ENCODE measurements at places on chromosomes 1 and 21.

DNA sequence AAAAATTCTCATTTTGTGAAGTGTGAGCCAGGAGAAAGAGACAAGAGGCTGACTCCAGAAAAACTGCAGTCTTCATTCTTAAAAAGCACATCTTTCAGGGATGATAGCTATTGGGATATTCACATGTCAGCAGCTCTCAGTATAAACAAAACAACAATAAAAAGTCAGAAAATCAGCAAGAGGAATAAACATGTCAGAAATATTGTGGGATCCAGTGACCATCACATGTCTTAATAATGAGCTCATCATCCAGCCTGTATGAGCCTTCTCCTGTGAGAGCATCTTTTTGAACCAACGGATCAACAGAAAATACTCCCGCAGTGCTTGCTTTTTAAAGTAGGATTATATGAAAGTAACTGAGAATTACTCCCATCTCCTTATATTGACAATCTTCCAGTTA lies 241.6 kb downstream of the SMYD3 start:
- peak; percentile 33 for DNase-seq

GRCh38 chr1:18572022-18572880 lies 58.4 kb upstream of the PAX7 start:
- DNase-seq, result no peak

DNA sequence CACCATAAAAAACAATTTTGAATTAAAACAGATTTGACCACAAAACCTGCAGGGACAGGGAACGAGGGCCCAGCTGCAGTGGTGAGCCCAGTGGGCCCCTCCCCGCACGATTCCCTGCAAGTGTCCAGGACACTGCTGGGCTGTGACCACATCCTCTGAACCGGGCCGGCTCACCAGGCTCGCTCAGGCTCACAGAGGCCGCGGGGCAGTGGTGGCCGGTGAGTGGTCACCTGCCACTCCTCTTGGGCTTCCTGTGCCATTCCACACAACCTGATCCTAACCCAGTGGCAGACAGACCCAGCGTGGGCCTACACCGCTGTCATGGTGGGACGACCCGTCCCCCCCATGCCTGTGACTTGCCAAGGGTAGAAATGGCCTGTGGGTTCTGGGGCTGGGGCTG lies 36.5 kb upstream of the RIPK4 start:
- DNase-seq, result no peak

DNA sequence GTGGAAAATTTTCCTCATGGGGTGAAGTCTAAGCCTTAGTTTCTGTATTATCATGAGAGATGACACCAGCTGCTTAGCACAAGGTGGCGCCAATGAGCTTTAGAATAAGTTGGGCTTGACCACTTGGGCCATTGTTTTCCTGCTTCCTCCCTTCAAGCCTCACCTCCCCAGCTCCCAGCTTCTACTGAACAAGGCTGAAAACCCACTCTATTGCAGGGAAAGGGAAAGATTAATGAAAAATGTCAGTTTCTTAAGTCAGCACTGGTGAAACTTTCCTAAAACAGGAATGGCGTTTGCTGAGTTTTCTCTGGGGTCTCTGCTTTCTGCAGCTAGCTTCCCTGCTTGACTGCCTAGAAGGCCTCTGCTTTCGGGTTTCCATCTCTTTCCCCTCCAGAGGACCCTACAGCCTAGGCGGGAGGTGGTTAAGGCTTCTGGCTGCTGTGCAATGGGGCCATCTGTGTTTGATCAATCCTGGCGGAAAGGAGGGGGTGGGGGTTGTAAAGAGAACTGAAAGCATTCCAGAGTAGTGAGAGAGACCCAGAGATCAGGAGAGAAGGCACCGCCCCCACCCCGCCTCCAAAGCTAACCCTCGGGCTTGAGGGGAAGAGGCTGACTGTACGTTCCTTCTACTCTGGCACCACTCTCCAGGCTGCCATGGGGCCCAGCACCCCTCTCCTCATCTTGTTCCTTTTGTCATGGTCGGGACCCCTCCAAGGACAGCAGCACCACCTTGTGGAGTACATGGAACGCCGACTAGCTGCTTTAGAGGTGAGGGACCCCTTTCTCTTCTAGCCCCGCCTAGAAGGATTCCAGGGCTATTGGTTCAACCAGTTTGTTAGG lies at the start of gene OLFML3:
TSS of gene OLFML3 (plus strand) at position 612 of the 840 bp plus-strand sequence. CDS start at position 655, 43 bp downstream.
- DNase-seq, result peak; percentile 79

GRCh38 chr1:178408871-178409270 lies 87.9 kb downstream of the CLEC20A start:
- no peak for DNase-seq

DNA sequence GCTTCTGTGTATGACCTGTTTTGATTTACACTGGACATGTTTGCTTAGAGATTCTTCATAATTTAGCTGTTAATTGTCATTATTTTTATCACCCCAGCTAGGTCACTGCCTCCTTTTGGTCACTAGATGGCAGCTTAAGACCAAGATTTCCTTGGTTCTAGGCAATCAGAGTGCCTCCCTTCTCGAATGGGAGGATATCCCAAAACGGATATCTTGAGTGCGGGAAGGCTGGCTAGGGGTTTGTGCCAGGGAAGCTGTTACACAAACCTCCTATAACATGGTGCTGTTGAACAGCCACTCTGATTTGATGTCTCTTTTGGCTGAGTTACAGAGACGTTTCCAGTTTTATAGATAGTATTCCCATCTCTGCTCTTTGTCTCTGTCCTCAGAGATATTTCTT lies 283.5 kb downstream of the S1PR1 start:
- DNase-seq, result peak; percentile 56

DNA sequence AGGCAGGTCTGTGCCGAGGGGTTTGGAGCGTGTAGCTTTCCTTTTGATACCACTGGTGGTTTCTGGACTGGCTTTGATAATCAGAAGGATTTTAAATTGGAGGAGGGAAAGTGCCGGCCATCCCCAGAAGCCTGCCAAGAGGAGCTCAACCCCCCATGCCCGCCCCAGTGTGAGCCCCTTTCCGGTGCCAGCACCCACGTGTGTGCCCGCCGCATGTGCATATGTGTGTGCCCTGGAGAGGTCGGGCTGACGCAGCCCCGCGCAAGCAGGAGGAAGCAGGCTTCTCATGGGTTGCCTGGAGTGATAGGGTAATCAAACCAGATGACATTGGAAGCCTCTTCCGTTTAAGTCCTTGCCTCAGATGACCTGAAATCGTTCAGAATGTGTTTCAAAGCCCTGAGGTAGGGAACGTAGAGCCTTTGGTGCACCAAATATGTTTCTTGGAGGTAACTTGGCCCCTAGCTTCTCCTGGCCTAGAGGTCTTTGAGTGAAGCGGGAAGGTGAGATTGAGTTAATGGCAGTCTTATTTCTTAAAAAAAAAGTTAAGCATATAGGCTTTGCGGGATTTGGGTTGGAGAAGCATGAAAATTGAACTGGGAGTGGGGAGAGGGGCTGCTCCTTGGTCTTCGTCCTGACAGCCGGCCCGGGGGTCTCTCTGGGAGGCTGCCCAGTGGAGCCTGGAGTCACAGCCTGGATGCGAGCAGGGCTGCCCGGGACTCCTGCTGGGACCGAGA lies 34.1 kb upstream of the ARHGEF16 start:
- DNase-seq, result no peak

GRCh38 chr21:20856926-20857325 lies 141.3 kb upstream of the NCAM2 start:
- no peak for DNase-seq

DNA sequence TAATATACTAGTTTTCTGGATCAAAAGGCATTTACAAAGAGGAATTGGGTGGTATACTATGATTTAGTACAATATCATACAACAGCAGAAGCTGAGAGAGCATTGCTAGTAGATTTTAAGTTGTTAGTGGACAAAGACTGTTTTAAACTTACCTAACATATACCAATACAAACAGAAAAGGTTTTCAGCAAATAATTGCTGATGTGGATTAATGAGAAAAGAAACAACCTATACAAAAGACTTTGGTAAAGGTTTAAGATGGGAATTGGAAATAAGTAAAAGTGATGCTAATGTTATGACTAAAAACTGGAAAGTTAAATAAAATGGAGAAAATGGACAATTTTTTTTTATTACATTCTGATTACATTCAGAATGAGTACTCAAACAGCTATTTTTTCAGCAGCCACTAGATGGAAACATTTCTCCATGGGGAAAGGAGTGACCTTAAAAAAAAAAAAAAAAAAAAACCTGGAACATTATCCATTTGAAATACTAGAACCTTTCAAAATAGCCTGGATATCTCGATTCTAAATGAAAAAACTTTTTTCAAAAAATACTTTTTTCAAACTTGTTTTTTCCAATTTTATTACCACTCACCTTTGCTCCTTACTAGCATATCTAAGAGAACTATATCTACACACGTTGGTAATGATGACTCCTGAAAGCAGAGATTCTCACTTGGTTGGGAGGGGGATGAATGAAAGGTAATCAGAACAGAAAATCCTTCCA lies 55.4 kb downstream of the EPRS1 start:
- peak; percentile 14 for DNase-seq

GRCh38 chr1:36492491-36492890 lies 9.8 kb upstream of the CSF3R start:
- no peak for DNase-seq

DNA sequence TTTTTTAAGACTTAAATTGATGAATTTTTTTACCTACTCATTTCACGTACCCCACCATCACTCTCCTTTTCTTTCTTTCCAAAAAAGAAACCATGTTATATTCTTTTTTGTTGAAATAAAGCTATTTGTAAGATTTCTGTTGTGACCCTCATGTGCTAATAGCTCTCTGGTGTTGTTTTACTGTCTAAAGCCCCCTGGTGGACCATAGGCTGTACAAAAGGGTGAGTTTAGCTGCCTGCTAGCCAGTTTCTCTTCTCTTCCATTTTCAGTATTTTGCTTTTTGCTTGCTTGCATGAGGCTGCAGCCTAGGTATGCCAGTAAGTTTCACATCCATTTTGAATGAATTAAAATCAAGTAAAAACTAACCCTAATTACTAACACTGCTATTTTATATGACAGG lies 15.6 kb upstream of the VAMP3 start:
- no peak for DNase-seq

- no peak for DNase-seq
Measured at GRCh38 chr1:234584926-234585325, 25.1 kb downstream of the IRF2BP2 start.

- no peak for DNase-seq
Measured at GRCh38 chr21:31647650-31648049, 11.8 kb upstream of the SOD1 start.

DNA sequence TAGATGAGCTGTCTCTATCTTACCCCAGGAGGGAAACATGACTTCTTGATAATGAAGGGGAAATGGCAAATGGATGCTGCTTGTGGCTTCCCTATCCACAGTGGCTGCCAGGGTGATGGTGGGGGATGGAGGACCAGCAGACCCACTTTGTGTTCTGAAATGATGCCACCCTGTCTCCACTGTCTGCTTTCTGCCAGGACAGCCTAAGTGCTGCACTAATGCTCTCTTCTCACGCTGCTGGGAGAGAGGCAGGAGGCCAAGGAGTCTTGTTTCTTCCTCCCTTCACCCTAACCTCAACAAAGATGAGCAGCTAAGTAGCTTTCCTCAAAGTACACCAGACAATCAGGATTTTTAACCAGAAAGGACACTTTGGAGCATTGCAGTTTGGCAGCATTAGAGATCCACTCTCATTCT lies 36.6 kb downstream of the XCL1 start:
- DNase-seq, result no peak

- DNase-seq, result no peak
Measured at GRCh38 chr1:178119628-178120027, 25.7 kb downstream of the RASAL2 start.

DNA sequence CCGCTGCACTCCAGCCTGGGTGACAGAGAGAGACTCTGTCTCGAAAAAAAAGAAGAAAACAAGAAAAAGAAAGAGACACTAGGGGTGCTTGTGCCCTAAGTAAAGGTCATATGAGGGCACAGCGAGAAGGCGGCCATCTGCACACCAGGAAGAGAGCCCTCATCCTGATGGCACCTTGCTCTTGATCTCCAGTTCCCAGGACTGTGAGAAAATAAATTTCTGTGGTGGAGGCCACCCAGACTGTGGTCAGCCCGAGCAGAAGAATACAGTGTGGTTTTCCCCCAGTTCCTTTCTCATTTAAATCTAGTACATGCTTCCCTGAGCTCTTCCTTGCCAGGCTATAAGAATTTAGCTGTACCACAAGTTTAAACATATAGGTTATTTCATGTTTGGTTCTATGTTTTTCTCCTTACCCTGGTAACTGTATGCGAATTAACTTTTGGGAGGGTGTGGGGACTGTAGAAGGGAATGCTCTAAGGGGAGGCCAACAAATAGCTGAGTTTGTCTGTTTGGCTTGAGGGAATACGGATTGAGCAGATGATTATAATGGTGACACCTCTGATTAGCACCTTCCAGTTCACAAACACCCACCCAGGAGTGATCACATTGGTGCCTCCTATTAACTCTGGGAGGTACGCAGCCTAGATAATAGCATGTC lies 119.6 kb upstream of the ERRFI1 start:
- no peak for DNase-seq

DNA sequence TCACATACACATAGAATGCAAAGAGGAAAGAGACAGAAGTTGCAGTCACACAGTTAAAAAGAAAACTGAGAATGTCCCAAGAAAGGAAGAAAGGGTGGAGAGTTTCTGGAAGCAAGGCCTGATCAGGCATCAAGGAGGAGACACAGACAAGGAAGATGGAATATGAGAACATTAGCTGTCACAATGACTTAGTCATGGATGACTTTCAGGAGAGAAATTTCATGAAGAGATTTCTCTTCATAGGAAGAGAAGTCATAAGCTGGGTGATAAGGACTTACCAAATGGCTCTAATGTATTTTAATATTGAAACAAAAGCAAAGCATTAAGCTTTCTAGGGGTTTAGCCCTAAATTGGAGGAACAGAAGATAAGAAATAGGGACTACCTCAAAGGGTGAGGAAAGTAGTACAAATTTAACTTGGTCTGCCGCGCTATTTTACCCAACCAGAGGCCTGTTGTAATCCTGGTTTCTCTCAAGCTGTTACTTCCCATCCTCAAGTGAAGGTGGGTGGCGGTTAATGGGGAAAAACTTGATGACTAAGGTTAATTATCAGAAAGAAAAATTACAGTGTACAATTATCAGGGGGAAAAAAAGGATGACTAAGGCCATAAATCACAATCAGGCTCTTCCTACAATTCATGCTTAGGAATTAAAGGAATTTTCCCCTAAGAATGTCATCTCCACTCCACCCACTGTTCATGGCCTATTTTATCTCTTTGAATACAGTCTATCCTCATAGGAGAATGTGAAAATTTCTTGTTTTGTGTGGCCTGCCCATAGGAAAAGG lies 93.9 kb upstream of the ADGRL2 start:
- DNase-seq, result no peak

GRCh38 chr21:43881283-43881682 lies 16.3 kb downstream of the AGPAT3 start:
- DNase-seq, result no peak

DNA sequence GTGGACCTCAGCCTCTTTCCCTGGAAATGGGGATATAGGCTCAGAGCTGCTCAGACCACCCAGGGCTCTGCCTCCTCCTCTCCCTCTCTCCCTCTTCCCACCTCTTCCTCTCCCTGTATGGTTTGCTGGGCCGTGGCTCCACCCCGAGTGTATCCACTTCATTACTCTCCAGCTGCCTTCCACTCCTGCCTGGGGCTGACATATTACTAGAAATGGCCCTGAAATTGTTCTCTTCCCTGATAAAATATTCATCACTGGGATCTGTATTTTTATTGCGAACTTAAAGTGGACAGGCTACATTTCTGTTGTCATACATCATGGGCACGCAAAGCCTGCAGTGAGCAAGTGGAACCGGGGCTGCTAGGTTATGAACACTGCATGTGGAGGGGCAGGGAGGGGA lies 225.0 kb downstream of the HHAT start:
- DNase-seq, result no peak
